ENCODE measurements at places on chromosomes 12 and 14.

DNA sequence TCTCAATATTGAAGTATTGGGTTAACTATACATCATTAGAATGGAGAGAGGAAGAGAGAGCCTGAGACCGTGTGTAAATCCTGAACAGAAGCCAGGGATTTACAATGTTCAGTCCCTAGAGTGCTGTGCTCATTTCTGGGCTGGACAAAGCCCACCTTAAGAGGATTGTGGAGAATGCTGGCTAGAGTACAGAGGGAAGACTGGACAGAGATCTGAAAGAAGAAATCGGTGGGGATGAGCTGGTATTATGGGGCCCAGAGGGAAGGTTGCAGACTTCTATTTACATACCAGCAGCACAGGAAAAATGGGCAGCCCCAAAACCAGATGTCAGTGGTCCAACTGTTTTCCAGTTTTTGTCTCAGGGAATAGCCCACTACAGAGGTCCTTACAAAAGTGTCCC, 42.3 kb downstream of the RTN1 start:
- H3K27me3 ChIP-seq: no peaks in the 10 kb centered on the region
- no peak overlapping the region for H3K27ac ChIP-seq
- DNase-seq: no peak
- H3K4me3 ChIP-seq: no peak overlapping the region
- no peaks in the 10 kb centered on the region for H3K4me1 ChIP-seq
- H3K36me3 ChIP-seq: no peaks in the 10 kb centered on the region

- no peaks in the 10 kb centered on the region for H3K36me3 ChIP-seq
- peak; percentile 96 for DNase-seq
- peaks cover 3% of the 10 kb centered on the region for H3K27me3 ChIP-seq
- no peak overlapping the region for H3K27ac ChIP-seq
Observed at GRCh38 chr14:104094709-104095425, 9.4 kb downstream of the ASPG start.

DNA sequence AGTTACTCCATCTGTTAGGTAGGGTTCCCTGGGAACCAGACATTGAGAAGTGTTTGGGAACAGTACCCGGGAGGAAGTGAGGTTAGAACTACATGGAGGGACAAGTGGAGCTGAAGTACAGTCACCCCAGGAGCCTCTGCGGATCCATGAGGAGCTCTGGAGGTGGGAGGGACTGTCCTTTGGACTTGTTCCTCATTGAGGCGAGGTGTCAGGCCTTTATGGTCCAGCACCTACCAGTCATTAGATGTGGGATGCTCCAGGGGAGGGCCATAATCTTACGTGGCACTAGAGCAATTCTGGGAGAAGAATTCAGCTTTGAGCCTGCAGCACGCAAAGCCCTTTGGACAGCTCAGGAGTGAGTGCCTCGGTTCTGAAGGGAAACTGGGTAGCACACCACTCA, 142.8 kb downstream of the DACT1 start:
- no peaks in the 10 kb centered on the region for H3K36me3 ChIP-seq
- no peak overlapping the region for H3K4me3 ChIP-seq
- DNase-seq: no peak

- H3K36me3 ChIP-seq: no peaks in the 10 kb centered on the region
- no peak overlapping the region for H3K27ac ChIP-seq
- DNase-seq: no peak
- no peaks in the 10 kb centered on the region for H3K4me1 ChIP-seq
- no peaks in the 10 kb centered on the region for H3K27me3 ChIP-seq
- no peak overlapping the region for H3K4me3 ChIP-seq
Observed at GRCh38 chr12:129607301-129607700, 296.5 kb downstream of the TMEM132D start.

DNA sequence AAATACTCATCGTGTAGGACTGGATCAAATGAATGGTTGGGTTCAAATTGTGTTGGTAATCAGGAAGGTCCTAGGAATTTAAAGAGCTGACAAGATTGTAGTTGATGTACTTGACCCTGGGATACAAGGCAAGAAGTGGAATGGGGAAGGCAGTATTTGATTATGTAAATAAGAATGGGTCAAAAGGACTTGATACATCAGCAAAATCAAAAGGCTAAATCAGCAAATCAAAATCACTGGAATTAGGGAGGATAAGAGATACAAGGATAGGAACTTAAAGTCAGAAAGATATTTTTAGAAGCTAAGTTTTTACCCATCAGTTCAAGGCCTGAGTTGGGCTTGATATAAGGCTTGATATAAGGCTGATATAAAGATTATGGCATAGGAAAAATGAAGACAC, 65.8 kb downstream of the VEZT start:
- DNase-seq: no peak
- H3K4me1 ChIP-seq: no peaks in the 10 kb centered on the region
- H3K27me3 ChIP-seq: no peaks in the 10 kb centered on the region
- no peak overlapping the region for H3K27ac ChIP-seq

- no peak overlapping the region for H3K4me3 ChIP-seq
Observed at GRCh38 chr12:111298582-111299436, 70.1 kb downstream of the PHETA1 start.

DNA sequence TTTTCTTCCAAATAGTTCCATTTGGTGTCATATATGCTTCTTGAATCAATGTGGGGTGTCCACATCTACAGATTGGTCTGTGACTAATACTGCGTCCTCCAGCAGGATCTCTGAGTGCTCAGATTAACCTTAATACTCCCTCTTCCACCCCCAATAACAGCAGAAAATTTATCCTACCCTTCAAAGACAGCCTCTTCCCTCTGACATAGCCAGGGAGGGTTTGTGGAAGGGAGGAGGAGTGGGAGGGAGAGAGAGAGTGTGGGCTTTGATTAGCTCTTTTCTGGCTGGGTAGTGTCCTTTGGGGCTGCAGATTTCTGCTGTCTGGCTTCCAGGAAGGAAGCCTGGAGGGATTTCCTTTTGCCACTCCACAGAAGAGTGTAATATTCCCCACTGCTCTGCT, 220.7 kb downstream of the TTC6 start:
- no peaks in the 10 kb centered on the region for H3K27me3 ChIP-seq
- no peak for DNase-seq
- no peaks in the 10 kb centered on the region for H3K4me1 ChIP-seq
- H3K36me3 ChIP-seq: no peaks in the 10 kb centered on the region
- no peak overlapping the region for H3K4me3 ChIP-seq

DNA sequence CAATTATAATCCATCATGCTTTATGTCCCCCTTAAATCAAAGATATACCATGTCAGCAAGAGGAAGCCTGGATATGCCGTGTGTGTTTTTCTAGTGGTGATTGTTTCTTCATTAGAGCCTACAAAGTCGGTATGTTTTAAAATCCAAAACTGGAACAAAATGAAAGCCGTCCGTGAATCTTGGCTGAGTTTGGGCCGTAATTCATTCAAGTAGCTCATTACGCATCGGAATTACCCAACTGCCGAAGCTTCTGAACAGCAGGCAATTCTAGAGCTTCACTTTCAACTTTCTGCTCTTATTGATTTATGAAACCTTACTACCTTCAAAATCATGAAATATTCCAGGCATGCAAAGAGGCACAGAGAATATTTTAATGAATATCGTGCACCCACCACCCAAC, 224.7 kb downstream of the AACS start:
- no peaks in the 10 kb centered on the region for H3K4me1 ChIP-seq
- no peak overlapping the region for H3K27ac ChIP-seq
- no peak for DNase-seq
- no peaks in the 10 kb centered on the region for H3K36me3 ChIP-seq

DNA sequence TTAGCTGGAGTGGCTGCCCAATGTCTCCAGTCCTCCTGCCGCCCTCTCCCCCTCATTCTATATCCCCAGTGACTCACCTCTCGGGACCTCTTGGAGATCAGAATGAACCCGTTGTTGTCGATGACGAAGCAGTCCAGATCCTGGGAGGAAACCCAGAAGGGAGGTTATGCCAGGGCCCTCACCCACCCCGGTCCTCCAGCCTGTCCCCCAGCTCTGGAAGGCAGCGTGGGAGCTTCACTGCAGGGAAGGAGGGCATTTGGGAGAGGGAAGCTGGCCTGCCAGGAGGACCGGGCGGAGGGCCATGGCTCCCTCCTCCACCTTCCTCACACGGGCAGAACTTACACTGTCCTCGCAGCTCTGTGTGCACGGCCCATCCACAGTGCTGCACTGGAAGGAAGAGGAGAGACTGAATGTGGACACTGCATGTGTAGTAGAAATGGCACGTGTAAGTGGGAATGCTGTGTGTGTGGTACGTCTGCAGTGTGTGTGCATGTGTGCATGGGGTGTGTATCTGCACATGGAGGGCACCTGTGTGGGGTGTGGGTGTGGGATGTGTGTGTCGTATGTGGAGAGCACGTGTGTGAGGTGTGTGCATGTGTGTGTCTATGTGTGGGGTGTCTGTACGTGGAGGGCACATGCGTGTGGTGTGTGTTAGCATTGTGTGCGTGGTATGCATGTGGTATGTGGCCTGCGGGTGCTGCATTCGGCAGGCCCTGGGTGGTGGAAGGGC, 10.0 kb upstream of the LRTM2 start:
- no peak for DNase-seq
- H3K27ac ChIP-seq: no peak overlapping the region
- H3K4me1 ChIP-seq: no peaks in the 10 kb centered on the region
- H3K36me3 ChIP-seq: no peaks in the 10 kb centered on the region
- H3K4me3 ChIP-seq: no peak overlapping the region

DNA sequence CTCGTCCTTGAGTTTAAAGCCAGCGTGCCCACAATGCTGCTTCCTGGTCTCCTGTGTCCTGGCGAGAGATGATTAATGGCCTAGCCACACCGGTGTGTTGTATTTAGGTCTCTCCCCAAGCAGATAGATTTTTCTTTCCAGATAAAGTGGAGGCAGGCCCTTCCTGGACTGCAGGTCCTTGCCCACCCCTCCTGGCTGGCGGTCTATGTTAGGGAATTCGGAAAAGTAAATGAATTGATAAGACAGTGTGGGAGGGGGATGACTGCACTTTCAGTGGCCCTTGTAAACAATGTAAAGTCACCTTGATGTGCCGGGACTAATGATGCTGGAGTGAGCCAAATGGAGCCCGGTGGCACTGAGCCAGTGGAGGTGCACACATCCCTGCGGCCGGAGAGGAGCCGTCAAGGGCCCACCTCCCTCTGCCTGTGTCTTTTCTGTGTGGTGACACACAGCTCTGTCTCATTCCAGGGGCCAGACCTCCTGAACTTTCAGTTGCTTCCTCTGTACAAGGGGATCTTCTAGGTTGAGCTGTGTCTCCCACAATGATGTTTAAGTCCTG, 70.6 kb upstream of the ESRRB start:
- no peaks in the 10 kb centered on the region for H3K4me1 ChIP-seq
- no peak for DNase-seq
- no peaks in the 10 kb centered on the region for H3K36me3 ChIP-seq

- no peaks in the 10 kb centered on the region for H3K27me3 ChIP-seq
- H3K4me3 ChIP-seq: no peak overlapping the region
- H3K27ac ChIP-seq: no peak overlapping the region
Observed at GRCh38 chr12:131389054-131390013, 321.6 kb upstream of the SFSWAP start.

DNA sequence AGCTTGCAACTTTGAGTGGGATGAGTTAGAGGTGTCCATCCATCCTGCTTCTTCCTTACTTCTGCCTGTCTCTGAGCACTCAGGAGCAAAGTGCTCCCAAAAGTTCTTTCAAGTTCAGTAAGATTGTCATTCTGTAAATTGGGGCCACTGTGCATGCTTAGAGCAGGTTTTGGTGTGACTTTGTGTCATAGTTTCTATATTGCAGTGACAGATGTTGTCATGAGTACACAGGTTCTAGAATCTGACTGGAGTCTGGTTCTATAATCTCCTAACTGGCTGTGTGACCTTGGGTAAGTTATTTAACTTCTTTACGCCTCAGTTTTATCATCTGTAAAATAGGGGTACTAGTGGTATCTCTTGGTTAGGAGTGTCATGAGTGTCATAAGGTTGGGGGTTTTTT, 202.7 kb upstream of the BCL2L14 start:
- H3K36me3 ChIP-seq: no peaks in the 10 kb centered on the region
- H3K27me3 ChIP-seq: no peaks in the 10 kb centered on the region
- H3K27ac ChIP-seq: no peak overlapping the region
- H3K4me3 ChIP-seq: no peak overlapping the region

DNA sequence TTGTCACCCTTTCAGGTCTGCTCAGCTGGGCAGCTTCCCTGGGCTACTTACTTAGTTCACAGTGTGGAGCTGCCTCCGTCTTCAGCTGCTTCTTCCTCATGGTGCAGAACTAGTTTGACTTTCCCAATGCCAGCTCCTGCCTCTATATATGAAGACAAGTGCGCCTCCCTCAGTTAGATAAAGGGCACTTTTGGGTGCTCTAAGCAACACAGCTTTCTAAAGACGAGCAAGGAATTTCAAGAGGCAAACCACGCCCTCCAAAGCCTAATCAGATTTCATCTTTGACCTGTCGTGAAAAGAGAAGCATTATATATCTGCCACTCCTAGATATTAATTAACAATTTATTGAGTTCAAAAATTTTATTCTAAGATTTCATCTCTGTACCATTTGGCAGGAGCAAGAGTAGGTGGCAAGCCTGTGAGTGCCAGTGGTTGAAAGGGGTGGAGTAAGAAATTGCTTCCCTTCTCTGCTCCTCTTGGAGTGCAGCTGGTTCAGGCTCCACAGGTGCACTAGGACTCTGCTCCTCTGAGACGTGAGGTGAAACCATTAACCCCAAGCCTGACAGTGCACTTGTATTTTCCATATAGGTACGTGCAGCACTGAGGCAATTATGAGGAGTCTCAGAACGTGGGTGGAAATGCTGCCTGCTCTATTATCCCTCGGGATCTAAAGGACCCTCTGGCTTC, 2.1 kb upstream of the SLC11A2 start:
- peaks cover 2% of the 10 kb centered on the region for H3K4me1 ChIP-seq
- no peak overlapping the region for H3K4me3 ChIP-seq
- no peak for DNase-seq
- H3K27me3 ChIP-seq: no peaks in the 10 kb centered on the region
- peak overlapping the region; percentile 16 for H3K27ac ChIP-seq

- no peak for DNase-seq
- no peaks in the 10 kb centered on the region for H3K4me1 ChIP-seq
- H3K4me3 ChIP-seq: no peak overlapping the region
- no peaks in the 10 kb centered on the region for H3K27me3 ChIP-seq
- H3K27ac ChIP-seq: no peak overlapping the region
Observed at GRCh38 chr12:53809005-53809404, 57.2 kb upstream of the CISTR start.

DNA sequence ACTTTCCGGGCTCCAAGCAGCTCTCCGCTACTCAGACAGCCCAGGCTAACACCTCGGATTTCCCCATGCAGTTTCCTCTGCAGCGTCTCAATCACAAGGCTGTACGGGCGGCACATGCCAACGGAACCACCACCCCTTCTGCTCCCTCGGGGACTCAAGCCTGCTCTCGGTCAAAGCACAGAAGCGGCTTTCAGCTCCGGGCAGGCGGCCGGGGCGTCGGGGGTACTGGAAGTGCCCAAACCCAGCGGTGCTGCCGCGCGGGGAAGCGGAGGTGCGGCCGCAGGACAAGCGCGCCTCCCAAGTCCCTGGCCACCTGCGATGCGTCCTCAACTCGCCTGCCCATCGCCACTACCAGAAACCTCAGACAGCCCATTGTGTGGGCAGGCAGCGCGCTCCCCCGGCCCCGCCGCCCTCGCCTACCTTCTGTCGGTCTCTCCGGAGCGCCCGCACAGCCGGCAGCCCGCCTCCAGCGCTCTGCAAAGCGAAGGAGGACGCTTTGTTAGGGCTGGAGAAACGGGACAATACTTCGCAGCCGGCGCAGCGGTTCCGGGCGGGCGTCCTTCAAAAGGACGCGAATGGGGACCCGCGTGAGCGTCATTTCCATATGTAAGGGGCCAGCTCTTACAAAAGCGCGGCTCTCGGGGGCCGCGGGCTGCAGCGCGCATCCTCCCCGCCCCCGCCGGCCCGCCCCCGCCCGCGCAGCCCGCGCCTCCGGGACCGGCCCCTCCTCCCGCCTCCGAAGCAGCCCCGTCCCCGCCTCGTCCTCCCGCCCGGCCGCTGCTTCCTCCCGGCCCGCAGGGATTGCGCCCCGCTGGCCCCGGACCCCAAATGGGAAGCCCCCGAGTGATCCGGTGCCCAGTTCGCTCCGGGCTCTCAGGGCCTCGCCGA, 674 bp downstream of the NIN start:
- no peaks in the 10 kb centered on the region for H3K36me3 ChIP-seq
- peak overlapping the region; percentile 88 for H3K4me3 ChIP-seq
- peak overlapping the region; percentile 65 for H3K27ac ChIP-seq
- DNase-seq: peak; percentile 45
